ENCODE measurements at places on chromosomes 1 and 21. TPM values are rescaled to one million over a fixed set of nuclear protein-coding genes. Genes with fewer than 3 reads are reported as not detected.
A peak's percentile ranks its signal among the peaks of the same experiment; 100 is the strongest.

DNA sequence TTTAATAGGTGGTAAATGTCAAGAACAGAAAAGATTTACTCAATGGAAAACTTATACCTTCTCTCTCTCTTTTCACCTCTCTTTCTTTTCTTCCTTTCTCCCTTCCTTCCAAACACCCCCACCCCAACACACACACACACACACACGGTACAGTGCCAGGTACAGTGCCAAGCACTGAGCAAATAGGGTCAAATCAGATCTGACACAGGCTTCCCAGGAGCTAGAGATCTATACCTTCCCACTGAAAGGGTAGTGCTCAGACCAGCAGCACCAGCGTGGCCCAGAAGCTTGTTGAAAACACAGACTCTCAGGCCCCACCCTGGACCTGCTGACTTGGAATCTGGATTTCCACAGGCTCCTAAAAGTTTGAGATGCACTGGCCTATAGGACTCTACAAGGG lies 31.9 kb downstream of the IRF2BP2 start:
- DNase-seq, result no peak

- DNase-seq, result peak; percentile 57
These were observed 51.0 kb downstream of the CASQ2 start for GRCh38 chr1:115717541-115717940.

GRCh38 chr1:14666373-14666772 lies 67.9 kb downstream of the KAZN start:
- DNase-seq, result no peak

DNA sequence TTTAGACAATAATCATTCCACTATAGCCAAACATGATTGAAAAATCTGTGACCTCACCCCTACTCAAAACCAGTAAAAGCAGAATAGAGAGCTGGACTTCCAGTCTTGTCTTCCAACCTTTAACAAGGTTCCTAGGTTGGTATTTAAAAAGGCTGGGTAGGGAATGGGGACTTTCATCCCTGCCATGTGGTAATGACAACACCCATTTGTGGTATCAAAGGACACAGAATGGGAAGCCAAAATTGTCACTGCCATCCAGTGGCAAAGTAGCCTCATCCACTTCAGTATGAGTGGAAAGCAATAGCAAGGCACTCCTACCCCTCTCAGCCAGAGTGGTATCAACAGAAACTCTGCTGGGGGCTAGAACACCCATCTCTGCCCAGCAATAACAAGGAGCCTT lies 33.9 kb downstream of the UCHL5 start:
- no peak for DNase-seq

- no peak for DNase-seq
These were observed 1.5 kb upstream of the PALMD start for GRCh38 chr1:99644279-99645004.

DNA sequence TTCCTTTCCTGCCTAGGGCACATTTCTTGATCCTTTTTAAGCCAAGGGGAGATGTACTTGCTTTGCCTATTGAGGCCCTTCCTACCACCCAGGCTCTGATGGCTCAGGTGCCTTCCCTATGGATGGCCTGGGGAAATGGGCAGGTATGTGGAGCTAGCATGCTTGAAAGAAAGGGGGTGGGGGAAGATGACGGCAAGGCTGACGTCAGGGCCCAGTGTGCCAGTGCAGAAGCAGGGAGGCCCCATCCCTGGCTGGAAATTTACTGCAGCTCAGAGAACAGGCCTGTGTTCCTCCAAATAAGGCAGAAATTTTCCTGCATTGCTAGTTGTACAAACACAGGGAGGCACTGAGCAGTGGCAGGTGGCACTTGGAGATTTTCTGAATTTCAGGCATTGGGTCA lies 453.2 kb upstream of the VAMP3 start:
- DNase-seq, result no peak

- DNase-seq, result no peak
These were observed 2.4 kb downstream of the SLC41A1 start for GRCh38 chr1:205810448-205811157.

DNA sequence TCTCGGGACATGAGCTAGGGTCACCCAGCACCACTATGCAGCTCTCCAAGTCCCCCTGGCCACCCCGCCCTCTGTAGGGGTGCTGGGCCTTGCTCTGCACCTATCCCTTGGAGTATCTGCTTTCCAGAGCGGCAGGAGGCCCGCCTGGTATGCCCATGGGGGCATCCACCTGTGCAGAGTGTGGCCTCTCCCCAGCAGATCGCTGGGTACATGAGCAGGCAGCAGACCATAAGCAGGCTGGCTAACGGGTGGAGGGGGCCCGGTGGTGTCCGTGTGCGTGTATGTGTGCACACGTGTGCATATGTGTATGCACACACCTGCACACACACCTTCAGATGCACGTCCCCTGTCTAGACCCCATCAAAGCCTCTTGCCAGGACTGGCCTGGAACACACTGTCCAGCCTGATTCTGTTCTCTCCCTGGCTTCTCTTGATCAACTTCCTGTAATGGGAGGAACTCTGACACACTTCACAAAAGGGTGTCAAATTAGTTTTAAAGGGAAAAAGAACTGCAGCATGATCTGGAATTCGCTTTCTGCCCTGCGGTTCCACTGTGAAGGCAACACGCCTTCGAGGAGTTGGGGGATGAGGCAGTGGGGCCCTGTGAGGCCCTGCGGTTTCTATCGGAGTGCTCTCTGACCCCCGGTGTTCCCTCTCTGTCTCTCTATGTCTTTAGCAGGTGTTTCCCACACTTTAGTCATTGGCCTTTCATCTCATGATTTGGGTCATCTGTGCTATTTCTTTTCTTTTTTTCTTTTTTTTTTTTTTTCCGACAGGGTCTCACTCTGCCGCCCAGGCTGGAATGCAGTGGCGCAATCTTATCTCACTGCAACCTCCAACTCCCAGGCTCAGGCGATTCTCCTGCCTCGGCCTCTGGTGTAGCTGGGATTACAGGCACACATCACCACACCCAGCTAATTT lies 17.2 kb upstream of the NPHP4 start:
- peak; percentile 48 for DNase-seq

DNA sequence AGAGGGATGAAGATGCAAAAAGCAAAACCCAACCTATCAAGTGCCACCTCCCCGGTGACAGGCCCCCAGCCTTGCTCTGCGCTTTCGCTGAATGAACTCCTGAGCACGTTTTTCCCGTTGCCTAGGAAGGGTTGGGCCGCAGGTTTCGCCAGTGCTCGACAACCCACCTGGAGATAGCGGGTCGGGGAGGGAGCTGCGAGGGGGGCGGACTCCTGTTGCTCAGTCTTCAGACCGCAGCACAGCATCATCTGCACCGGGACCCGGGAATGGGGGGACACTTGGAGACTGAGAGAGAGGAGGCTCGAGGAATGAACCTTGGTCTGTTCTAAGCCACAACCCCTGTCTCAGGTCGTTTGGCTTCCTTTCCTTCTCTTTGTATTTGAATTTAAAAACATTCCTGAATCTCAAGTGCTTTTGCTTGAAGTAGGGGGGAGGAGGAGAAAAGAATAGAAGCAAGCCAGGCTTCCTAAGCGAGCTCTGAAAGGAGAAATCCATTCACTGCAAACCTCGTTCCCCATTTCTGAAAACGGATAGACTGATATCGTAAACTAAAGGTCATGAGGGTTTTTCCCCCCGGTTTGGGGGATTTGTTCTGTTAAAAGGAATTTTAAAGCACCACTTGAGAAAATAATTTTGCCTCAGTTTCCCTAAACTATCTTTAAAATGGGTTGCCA lies 1.2 kb downstream of the AK5 start:
- no peak for DNase-seq

GRCh38 chr1:56435434-56436262 lies 143.7 kb downstream of the PLPP3 start:
- DNase-seq, result peak; percentile 52

DNA sequence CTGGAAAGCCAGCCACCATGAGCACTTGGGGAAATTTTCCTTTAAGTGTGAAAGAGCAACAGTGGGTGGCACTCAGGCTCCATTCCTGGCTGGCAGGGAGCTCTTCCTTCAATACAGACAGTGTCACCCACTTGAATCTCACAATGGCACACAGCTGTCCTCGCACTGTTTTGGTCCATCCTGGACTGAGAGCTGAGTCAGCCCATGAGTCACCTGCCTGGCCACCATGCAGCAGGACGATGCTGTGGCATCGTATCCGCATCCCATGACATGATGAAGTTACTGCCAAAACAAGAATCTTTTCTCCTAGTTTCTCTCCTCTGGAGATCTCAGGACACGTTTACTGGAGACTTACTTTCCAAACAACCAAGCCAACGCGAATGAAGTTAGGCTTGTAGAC lies 6.0 kb downstream of the TMPRSS2 start:
- no peak for DNase-seq

GRCh38 chr21:33801424-33802405 lies 113.9 kb downstream of the ATP5PO start:
- peak; percentile 1 for DNase-seq

- DNase-seq, result no peak
These were observed 4.3 kb downstream of the RNF2 start for GRCh38 chr1:185049670-185050069.

DNA sequence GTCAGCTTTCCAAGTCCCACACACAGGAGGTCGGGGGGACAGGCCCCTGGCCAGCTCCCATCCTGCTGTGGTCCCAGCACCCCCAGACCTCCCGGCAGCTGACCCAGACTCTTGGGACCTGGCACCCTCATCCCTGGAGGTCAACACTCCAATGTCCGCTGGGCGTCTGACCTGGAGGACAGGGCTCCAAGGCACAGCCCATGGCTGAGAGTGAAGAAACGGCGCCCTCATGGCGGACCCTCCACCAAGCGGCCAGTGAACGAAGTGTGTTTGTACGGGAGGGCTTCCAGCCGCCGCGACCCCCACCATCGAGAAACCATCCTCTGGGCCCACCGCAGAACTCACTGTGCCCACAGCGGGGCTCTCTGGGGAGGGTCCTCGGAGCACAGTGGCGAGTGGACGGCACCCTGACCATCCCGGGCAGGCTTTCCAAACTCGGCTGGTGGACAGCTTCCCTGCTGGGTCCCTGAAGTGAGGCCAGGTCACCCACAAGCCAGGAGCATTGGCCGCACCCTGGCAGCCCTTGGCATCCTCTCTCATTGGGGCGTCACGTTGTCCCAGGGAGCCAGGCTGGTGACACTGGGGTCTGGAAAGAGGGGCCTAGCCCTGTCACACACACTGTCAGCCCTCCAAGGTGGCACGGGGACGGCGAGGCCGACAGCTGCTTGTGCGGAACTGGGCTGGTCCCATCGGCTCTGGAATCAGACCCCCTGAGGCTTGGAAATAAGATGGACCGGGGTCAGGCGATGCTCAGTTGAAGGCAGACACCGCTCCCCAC lies 47.8 kb upstream of the COL6A2 start:
- DNase-seq, result no peak

- DNase-seq, result no peak
These were observed 974.6 kb downstream of the TTLL7 start for GRCh38 chr1:83024251-83024767.

DNA sequence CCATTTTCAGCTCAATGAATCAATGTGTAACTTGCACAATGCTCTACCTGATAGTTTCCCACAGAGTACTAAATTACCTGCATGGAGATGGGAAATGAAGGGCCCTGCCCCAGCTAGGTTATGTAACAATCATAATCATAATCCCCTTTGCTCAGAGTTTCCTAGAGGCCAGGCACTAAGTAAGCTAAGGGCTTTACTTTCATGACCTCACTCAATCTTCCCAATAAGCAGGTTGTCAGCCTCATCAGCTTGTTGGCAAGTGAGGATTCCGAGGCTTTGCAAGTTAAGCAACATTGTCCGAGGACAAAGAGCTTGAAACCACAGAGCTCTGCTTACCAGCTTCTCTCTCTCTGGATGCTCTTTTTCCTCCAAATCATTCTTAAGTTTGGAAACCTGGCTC lies 64.1 kb upstream of the NTPCR start:
- no peak for DNase-seq

- DNase-seq, result no peak
These were observed 5.1 kb downstream of the SFPQ start for GRCh38 chr1:35187816-35188342.

- DNase-seq, result no peak
These were observed 304.9 kb downstream of the HHAT start for GRCh38 chr1:210633636-210634035.

- no peak for DNase-seq
These were observed 75.0 kb downstream of the NPHP4 start for GRCh38 chr1:5917281-5917590.

GRCh38 chr1:18816808-18817207 lies 42.7 kb downstream of the TAS1R2 start:
- no peak for DNase-seq

DNA sequence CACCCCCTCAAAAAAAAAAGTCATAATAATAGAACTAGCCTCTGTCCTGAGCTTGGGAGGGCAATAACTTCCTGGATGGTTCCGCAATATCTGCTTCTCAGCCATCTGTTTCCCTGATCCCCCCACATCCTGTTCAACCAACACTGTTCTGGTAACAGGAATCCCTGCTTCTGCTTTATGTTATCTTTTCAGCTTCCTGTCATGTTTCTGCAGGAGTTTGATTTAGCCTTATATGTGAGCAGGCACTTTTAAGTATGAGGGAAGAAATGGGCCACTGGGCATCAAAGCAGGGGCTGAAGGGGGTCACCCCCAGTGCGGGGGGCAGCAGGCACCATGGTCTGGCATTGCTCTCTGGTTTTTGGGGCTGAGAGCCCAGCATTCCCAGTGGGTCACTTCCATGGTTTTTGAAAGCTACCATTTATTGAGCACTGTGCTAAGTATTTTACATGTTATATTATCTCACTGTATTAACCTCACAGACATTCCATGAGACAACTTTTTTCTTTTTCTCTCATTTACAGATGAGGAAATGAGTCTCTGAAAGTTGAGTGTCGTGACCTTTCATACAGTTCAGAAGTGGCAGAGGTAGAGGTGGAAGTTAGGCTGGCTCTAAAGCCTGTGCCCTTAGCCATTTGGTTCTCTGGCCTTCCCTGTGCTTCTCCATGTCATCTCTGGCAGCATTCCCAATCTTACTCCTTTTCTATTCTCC lies 61.9 kb downstream of the DNTTIP2 start:
- DNase-seq, result peak; percentile 29

- no peak for DNase-seq
These were observed 16.5 kb upstream of the FOXO6 start for GRCh38 chr1:41344708-41345159.

- peak; percentile 5 for DNase-seq
These were observed 2.6 kb downstream of the SLAMF8 start for GRCh38 chr1:159829273-159829634.

Gene C1orf94
- polyA plus RNA-seq, result 0.03 TPM

Gene TTC39A
- polyA plus RNA-seq, result 1.5 TPM

Gene MATN1
- 0.03 TPM for polyA plus RNA-seq

Gene AMY1B
- polyA plus RNA-seq, result not detected

Gene PTAFR
- 24.0 TPM for polyA plus RNA-seq

Gene AIRE
- not detected for polyA plus RNA-seq

Measured in HepG2 (cell line).